Mesothelial cell of epicardium (in vitro differentiated cells): ENCODE measurements at places on chromosomes 2 and 18. TPM values are rescaled to one million over a fixed set of nuclear protein-coding genes. Genes with fewer than 3 reads are reported as not detected.

RAB6D gene
- total RNA-seq, result not detected in 3 replicates

CTAGE1 gene
- 0.07 to 0.13 TPM (median 0.11 TPM) in 3 replicates for total RNA-seq

FBXO36 gene
- total RNA-seq, result 5.1 to 6.2 TPM (median 5.5 TPM) in 3 replicates

TMEM247 gene
- not detected in 3 replicates for total RNA-seq

DNER gene
- total RNA-seq, result not detected in 3 replicates

SLC4A3 gene
- total RNA-seq, result 23.6 to 25.7 TPM (median 25.7 TPM) in 3 replicates

IL1F10 gene
- not detected in 3 replicates for total RNA-seq

EFR3B gene
- total RNA-seq, result 14.4 to 16.7 TPM (median 15.4 TPM) in 3 replicates

M1AP gene
- 7.4 to 7.9 TPM (median 7.7 TPM) in 3 replicates for total RNA-seq

SNED1 gene
- 7.1 to 10.5 TPM (median 9.4 TPM) in 3 replicates for total RNA-seq

PARD3B gene
- total RNA-seq, result 20.4 to 23.7 TPM (median 23.4 TPM) in 3 replicates

METTL21A gene
- total RNA-seq, result 18.6 to 20.8 TPM (median 20.3 TPM) in 3 replicates

VWC2L gene
- not detected in 3 replicates for total RNA-seq

ASIC4 gene
- total RNA-seq, result 0.98 to 1.4 TPM (median 1.1 TPM) in 3 replicates

MAP2 gene
- total RNA-seq, result 5.5 to 7.2 TPM (median 6.9 TPM) in 3 replicates

ZAP70 gene
- total RNA-seq, result 1.9 to 3.1 TPM (median 2.3 TPM) in 3 replicates

DAPL1 gene
- total RNA-seq, result 0.71 TPM in 1 of 3 replicates, not detected in the others

XDH gene
- 3.8 to 3.9 TPM (median 3.9 TPM) in 3 replicates for total RNA-seq

ALK gene
- 0.09 to 0.23 TPM (median 0.13 TPM) in 3 replicates for total RNA-seq

C2orf74 gene
- total RNA-seq, result 6.0 to 6.6 TPM (median 6.0 TPM) in 3 replicates

MC5R gene
- total RNA-seq, result not detected in 3 replicates

SCLY gene
- 19.9 to 21.5 TPM (median 20.4 TPM) in 3 replicates for total RNA-seq

MAP4K4 gene
- total RNA-seq, result 170 to 175 TPM (median 174 TPM) in 3 replicates

PIK3C3 gene
- 72.1 to 78.4 TPM (median 74.6 TPM) in 3 replicates for total RNA-seq

TEKT4 gene
- not detected in 3 replicates for total RNA-seq

NOSTRIN gene
- total RNA-seq, result 0.90 to 1.0 TPM (median 0.98 TPM) in 3 replicates

UGT1A5 gene
- not detected in 3 replicates for total RNA-seq

CHRNA1 gene
- 0.16 TPM in 1 of 3 replicates, not detected in the others for total RNA-seq

PLGLB2 gene
- 7.4 to 8.1 TPM (median 7.5 TPM) in 3 replicates for total RNA-seq

EIF2AK2 gene
- total RNA-seq, result 65.7 to 66.8 TPM (median 66.7 TPM) in 3 replicates

HRH4 gene
- total RNA-seq, result 0.07 TPM in 1 of 3 replicates, not detected in the others

ATP5MC3 gene
- total RNA-seq, result 171 to 172 TPM (median 172 TPM) in 3 replicates

SCN9A gene
- 1.5 to 2.5 TPM (median 1.7 TPM) in 3 replicates for total RNA-seq

PLGLB1 gene
- 8.4 to 9.3 TPM (median 8.8 TPM) in 3 replicates for total RNA-seq

HOXD4 gene
- 0.67 to 1.4 TPM (median 1.3 TPM) in 3 replicates for total RNA-seq

EGR4 gene
- 0.34 to 0.49 TPM (median 0.36 TPM) in 3 replicates for total RNA-seq

SKOR2 gene
- total RNA-seq, result not detected in 3 replicates

RNASEH1 gene
- 21.1 to 24.3 TPM (median 22.5 TPM) in 3 replicates for total RNA-seq

DSG4 gene
- 0.07 to 0.09 TPM (median 0.09 TPM) in 3 replicates for total RNA-seq

KCNK3 gene
- 6.3 to 6.9 TPM (median 6.6 TPM) in 3 replicates for total RNA-seq

CRIM1 gene
- total RNA-seq, result 58.3 to 69.7 TPM (median 61.8 TPM) in 3 replicates

PAX8 gene
- total RNA-seq, result 0.13 to 0.31 TPM in 2 of 3 replicates, not detected in the other

ATOH8 gene
- 12.6 to 13.8 TPM (median 12.7 TPM) in 3 replicates for total RNA-seq

CNTNAP5 gene
- 0.22 to 1.1 TPM (median 0.29 TPM) in 3 replicates for total RNA-seq

SIX2 gene
- 0.11 TPM in 1 of 3 replicates, not detected in the others for total RNA-seq

CPS1 gene
- 4.4 to 7.5 TPM (median 6.3 TPM) in 3 replicates for total RNA-seq
